ENCODE measurements at places on chromosomes 16 and 17. TPM values are rescaled to one million over a fixed set of nuclear protein-coding genes. Genes with fewer than 3 reads are reported as not detected.

Gene GGA2
- total RNA-seq, result 62.7 TPM

Gene HCRT
- total RNA-seq, result not detected

Gene HS3ST3A1
- 0.91 TPM for total RNA-seq

Gene TBC1D3L
- 7.1 TPM for total RNA-seq

Gene DPEP2
- 3.8 TPM for total RNA-seq

Gene HOXB1
- not detected for total RNA-seq

All from activated naive CD4-positive, alpha-beta T cell treated with anti-CD3 and anti-CD28 coated beads for 36 hours (primary cell).